ENCODE measurements at places on chromosomes 5 and 9.

DNA sequence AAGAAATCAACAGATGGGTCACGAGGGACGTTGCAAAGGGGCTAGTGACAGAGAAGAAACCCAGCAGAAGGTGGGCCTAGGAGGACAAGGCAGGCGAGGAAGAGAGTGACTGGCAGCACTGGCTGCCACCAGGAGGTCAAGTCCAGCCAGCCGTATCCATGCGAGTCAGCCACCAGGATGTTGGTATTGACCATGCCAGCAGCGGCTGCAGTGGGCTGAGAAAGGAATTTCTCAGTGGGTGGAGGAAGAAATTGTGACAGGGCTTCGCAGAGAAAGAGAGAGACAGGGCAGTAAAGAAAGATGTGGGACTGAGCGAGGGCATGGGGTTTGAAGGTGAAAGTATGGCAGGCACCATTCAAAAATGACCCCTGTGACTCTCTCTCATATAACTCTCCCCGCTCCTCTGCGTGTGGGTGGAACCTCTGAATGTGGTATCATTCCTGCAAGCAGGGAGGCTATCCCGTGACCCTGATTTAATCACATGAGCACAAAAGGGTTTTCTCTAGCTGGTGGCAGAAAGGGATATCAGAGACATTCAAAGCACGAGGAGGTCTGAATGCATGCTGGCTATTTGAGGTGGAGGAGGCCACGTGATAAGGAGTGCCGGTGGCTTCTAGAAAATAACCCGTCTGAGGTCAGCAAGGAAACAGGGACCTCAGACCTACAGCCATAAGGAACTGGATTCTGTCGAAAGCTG lies 45.4 kb upstream of the FBXW11 start:
- no peak for DNase-seq

DNA sequence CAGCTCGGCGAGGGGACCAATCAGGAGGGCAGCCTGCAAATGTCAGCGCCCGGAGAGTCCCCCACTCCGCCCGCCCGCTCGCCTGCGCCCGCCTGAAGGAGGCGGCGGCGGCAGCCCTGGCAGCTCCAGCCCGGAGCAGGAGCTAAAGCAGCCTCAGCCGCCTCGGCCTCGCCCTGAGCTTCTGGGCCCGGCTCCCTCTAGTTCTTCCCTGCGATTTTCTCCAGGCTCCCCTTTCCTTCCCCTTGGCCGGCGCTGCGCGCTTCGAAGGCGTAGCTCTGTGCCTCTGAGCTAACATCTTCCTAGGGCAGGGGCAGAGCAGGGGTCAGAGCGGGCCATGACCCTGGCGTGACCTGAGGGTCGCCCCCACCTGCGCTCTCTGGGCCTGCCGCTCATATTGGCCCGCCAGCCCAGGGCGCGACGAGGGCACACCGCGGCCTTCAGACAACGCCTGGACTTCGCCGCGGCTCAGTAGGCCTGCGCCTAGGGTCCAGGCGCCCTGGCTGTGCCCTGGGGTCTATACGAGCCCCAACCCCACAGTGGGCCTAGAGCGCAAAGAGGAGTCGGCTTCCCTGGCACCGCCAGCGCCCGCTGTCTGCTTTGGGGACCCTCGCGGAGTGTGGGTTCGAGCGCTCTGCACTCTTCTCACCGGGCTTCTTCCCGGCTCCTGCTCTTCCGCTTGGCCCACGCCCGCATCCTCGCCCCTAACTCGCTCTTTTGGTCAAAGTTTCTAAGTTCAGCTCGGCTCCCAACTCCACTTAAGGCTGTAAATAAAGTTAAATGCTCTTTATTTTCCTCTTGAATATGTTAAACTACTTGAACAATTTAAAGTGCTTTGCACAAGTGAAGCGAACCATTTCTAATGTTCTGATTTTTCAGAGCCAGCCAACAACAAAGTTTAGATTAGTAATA lies 504 bp upstream of the OTP start:
- no peak for DNase-seq

- no peak for DNase-seq
These were observed 82.4 kb upstream of the MIER3 start for GRCh38 chr5:57034201-57034916.

DNA sequence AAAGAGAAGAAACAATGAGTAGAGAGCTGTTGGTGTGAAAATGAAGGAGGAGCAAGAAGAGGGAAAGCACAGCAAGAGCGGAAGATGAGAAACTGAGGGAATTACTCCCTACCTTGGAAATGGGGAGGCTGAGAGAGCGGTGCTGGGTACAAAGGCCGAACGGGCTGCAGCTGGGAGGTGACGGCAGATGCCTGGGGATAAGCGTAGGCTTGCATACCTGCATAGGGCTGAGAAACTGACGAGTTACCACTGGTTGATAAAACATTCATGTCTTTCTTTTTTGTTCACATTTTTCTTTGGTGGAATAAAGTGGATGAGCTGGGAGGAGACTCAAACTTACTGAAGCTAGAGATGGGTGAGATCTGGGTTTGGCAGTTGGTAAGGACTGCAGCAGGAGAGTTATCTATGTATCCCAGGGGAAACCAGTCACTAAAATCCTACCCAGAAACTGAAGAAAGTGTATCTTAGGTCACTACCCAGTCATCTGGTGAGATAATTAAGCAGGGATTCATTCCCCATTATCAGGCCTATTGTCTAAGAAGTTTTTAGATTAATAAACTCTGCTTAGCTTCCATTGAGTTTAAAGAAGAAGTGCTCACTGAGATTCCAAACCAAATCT lies 34.8 kb downstream of the FKBP15 start:
- no peak for DNase-seq

GRCh38 chr5:79846198-79846521 lies 144.9 kb downstream of the MTX3 start:
- DNase-seq: no peak

DNA sequence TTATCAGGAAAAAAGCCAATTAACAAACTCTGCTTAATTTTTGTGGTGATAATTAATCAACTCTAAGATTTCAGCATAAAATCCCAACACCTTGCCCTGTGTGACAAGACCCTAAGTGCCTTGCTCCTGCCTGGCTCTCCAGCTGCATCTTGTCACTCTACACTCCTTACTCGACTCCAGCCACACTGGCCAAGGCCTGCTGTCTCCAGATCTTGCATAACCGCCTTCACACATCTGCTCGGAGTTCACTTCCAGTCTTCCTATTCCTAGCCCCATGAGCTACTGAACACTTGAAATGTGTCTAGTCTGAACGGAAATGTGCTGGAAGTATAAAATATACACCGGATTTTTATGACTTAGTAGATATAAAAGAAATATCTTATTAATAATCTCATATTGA lies 259.6 kb downstream of the EPB41L4A start:
- no peak for DNase-seq

DNA sequence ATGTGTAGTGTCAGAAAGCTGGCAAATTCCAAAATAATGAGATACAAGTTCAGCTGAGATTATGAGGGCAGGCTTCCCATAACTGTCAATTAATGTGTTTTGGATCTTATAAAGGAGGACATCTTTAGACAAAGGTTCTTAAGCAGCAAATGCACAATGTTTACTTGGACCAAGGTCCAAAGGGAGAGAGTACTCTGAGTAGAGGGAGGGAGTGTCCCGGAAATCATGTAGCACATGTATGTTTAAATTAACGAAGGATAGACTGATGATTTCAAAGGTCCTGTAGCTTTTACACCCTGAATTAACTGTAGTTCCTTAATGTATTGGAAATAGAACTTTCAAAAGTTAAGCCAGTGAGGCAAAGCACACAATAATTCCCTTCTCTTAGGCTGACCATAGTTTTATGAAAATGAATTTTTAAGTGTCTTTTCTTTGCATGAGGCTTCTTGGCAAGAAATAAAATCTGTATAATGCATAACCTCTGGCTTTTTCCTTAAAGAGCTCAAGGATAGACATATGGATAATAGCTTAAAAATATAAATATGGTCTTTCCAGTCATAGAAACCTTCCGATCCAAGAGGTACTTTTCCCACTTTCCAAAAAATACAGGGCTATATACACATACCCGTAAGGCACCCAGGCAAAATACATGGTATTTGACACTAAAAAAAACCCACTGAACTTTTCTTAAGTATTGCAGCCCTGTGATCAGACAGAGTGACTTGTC lies 93.0 kb downstream of the PCSK5 start:
- no peak for DNase-seq

DNA sequence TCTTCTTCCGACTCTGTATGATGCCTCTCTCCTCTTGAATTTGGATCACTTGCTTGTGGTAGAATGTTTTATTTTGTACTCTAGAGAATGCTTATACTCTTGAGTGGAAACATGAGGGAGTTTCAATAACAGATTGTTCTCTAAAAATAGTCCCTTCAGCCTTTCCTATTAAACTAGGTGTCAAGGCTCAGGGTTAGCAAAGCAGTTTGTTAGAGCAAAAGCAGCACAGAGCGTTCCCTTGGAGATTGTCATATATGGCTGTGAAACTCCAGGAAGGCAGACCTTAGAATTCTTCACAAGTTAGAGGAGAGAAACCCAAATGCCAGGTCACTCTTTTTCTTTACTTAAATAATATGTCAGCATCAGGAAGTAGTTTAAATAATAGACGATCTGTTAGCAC lies 33.0 kb downstream of the MAMDC2 start:
- no peak for DNase-seq

DNA sequence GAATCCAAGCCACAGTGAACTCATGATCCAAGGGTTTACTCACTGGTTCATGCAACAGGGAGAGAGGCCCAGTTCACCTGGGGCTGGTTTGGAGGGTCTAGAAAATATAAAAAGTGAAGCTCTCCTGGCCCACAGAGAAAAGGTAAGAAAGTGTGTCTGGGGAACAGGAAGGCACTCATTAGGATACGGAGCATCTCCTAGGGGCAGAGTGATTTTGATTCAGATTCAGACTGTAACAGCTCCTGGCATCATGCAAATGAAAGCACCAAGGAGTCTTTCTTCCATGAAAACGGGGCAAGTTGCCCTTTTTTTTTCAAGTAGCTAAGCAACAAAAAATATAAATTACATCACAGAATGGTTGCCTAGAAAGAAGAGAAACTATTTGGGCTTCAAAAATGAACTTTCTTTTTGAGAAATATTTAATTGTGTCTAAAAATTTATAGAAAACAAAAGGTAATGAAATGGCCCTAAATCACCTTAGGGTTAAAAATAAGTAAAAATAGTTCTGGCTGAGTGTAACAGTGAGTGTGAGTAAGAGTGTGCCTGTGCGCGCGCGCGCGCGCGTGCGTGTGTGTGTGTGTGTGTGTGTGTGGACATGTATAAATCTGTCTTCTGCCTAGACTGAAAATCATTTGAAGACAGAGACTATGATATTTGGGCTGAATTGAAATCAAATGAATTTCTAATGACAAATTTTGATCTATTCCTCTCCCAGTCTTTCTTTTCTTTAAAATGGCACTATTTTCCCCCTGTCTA lies 177.8 kb upstream of the ZNF462 start:
- no peak for DNase-seq

GRCh38 chr9:22389271-22389670 lies 57.4 kb upstream of the DMRTA1 start:
- no peak for DNase-seq

Measured in activated effector memory CD4-positive, alpha-beta T cell treated with anti-CD3 and anti-CD28 coated beads, Interleukin-2, amount 50 U/mL, for 16 hours (primary cell).